ENCODE measurements at places on chromosomes 16 and 17.

DNA sequence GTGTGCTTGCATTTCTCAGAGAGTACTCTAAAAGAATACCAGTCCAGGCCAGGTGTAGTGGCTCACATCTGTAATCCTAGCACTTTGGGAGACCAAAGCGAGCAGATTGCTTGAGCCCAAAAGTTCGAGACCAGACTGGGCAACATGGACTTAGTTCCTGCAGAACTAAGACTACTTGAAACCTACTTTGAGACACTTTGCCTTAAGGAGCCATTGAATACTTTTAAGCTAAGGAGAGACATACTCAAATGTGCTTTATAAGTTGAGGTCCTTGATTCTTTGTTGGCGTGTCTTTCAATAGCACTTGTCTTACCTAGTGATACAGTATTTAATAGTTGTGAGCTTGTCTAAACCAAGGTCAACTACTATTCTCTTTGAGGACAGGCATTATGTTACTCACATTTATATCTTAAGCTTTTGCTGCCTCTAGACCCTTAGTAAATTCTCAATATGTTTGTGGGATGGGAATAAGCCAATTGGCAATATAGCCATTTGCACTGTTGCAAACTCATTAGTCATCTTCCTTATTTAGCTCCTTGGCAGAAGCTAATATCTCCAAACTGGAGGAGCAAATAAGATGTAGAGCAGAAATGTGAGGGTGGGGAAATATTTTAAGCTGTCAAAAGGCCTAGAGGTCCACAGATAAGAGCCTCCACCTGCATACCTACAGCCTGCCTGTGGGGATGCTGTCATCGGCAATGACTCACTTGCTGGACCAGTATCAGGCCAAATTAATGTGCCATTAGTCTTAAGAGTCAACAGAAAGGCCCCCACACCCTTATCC, 16.3 kb downstream of the SCPEP1 start:
- DNase-seq = peak; percentile 89

GRCh38 chr16:22034503-22034902, 26.6 kb downstream of the MOSMO start:
- DNase-seq = no peak

DNA sequence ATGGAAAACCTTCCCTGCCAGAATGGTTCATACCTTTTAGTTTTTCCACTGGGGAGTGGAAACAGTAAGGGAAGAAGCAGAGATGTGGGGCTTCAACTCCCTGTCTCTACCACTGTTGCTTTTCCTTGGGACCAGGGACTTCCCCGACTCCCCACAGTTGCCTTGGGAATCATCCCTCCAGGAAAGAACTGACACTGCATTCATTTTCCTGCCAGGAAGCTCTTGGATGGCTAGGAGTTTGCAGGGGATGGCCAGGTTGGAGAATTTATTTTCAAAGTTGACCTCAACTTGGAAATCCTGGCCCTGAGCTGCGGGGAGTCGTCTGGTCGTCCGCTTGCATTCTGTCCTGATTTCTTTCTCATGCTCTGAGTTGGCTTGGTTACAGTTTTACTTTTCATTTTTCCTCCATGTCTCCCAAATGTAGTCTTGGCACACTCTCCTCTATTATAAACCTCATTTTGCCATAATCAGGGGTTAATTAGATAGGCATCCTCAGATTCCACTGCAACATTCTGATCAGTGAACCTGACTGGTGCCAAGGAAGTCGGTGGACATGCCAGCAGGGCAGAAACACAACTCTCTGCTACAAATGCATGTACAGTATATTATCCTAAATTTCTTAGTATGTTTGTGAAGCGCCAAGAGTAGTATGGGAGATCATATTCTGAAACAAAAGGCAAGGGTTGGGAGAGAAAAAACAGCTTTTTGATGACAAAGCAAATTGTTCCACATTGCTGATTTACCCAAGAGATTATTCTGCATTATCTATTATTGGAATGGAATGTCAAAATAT, 220.5 kb upstream of the XYLT1 start:
- DNase-seq = no peak

DNA sequence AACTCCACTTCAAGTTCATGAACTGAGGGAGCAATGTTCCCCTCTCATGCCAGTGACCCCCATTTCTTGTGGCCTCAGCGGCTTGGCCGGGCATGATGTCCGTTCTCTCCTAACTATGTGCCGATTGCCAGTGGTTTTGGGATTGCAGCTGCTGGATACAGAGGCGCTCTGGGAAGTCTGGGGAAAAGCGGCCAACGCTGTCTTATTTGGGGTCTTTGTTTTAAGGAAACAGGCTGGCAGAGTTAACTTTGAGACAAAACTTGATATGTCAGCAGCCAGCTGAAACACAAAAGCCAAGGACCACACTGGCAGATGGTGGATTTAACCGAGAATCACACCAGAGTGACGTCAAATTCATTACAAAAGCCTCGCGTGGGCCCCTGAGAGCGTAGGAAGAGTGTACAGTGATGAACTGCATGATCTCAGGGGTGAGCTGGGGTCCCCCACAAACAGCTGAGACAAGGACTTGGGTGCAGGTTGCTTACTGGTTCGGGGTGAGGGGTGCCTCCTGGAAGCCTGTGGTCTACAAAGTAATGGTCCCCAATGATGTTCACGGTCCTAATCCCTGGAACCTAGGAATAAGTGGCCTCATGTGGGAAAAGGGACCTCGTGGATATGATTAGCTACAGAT, 180.4 kb downstream of the IRF8 start:
- DNase-seq = no peak

- peak; percentile 76 for DNase-seq
Measured at GRCh38 chr17:77254951-77255825, 114.4 kb downstream of the SEC14L1 start.

All from fibroblast of the aortic adventitia (primary cell).